NCI-H1105 treated with DMSO at 0.1 percent for 48 hours (cell line): ENCODE measurements at places on chromosomes 5 and 9.

DNA sequence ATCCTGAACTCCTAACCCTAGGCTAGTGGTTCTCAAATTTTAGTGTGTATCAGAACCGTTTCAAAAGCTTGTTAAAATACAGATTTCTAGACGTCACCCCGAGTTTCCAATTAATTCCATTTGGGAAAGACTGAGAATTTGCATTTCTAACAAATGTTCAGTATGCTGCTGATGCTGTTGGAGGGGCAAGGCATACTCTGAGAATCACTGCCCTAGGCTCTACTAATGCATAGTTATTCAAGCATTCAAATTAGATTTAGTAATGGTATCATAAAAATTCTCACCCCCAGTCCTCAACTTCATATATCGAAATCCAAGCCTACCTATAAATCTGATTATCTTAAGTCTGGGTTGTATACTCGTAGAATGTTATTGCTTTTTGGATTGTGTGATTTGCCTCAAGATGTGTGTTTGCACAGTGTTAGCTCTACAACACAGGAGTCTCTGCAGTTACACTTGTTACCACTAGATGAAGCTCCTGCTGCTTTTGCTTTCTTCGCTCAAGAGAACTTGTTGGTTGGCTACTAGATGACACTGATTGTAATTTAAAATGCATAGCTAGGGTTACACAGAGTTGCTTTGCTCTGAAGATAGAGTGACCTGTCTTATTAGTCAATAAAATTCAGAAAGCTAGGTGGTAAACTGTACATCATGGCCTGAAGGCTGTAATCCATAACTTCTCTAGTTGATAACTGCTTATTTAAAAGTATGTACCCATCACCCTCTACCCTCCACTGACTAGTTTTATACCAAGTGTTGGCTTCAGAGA lies 7.5 kb upstream of the ERAP2 start:
- DNase-seq: peak; percentile 38

- no peak for DNase-seq
Measured at GRCh38 chr5:82639393-82640144, 361.4 kb upstream of the RPS23 start.

DNA sequence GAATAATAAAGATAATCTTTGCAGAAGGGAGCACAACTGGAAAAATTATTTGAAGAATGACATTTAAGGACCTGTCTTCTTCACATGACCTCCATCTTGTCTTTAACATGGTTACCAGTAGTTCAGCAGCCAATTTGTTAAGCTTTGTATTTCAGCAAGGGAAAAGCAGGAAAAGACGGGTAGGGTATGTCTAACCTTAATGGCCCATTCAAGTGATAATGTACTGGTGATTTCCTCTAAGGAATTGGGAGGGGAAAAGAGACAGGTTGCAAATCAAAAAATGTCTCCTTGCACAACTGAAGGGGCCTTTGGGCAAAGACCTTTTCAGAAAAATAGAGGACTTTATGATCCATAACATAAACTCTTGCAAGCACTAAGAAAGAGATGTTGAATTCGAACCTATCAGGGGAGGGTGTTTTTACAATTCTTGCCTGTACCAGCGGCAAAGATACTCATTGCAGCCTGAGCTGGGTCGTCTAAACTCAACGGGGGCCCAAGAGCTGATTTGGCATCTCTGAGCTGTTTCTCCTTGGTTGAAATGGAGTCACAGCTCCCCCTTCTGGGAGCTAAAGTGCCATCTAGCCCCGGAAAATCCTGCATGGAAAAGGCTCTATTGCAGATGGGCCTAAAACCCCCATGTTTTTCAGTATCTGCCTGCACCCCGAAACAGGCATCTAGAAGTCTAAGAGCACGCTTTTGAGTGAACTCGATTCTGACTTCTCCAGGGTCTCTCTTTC lies 3.8 kb downstream of the BRINP1 start:
- DNase-seq: peak; percentile 42

DNA sequence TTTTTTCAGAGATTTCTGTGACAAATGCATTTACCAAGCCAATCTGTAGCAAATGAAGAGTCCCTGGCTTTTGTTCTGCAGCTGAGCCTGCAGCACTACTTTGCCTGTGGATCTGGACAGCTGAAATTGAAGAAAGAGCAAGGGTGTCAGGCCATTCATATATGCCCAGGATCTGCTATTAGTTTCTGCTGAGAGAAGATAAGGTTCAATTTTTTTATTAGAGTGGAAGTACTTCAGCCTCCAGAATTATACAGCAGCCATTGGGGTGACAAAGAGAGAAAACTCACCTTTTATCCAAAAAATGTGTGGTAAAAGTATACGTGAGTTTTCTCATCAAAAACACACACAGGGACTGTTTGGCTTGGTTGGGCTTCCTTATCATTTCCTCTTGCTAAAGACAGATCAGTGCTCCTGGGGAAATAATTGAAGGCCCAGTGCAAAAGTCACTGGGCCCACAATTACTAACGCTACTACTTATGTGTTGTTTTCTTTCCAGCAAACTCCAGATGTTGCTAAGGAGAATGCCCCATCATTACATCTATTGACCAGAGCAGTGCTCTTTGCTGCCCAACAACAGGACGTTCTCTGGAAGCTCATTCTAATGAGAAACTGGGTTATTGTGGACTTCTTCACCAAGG lies 138.6 kb downstream of the CEMIP2 start:
- no peak for DNase-seq

- DNase-seq: no peak
Measured at GRCh38 chr5:174059247-174059646, 13.7 kb downstream of the NSG2 start.

GRCh38 chr9:18074041-18074440 lies 399.9 kb upstream of the ADAMTSL1 start:
- DNase-seq: no peak

GRCh38 chr9:120860083-120860482 lies 16.9 kb downstream of the PHF19 start:
- DNase-seq: no peak
